NCI-H524 (cell line): ENCODE measurements at places on chromosomes 3 and 15.

DNA sequence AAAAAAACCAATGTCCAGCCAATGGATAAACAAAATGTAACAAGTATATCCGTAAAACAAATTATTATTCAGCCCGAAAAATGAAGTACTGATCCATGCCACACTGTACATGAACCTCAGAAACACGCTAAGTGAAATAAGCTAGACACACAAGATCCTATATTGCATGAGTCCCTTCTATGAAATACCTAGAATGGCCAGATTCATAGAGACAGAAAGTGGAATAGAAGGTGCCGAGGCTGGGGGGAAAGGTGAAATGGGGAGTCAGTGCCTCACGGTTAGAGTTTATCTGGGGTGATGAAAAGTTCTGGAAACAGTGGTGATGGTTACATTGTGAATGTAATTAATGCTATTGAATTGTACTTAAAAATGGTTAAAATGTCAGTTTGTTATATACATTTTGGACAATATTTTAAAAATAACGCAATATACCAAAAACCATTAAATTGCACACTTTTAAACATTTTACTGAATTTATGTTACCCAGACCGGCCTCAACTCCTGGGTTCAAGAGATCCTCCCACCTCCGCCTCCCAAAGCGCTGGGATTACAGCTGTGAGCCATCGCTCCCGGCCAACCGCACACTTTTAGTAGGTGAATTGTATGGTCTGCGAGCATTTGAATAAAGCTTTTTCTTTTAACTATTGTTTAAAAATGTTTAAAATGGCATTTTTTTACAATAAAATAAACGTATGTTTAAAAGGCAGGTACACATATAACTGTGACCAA is 2.1 kb downstream of the RNF168 start:
- peak; percentile 45 for DNase-seq

DNA sequence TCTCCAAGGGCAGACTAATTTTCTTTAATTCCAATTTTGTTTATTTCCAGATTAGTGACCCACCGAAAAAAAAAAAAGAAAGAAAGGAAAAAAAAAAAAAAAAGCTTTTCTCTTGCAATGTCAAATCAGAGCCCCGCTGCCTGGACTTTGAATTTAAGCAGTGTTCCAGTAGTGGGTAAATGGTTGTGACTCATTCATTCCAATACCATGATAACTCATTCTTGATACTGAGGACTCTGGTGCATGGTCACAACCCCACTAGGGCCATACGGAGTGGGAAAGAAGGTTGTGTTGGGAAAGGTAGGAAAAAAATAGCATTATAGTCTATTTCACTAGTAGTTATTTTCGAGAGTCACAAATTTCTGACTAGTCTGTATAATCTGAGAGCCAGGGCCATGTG is 59.1 kb upstream of the COL8A1 start:
- DNase-seq: no peak

GRCh38 chr15:100721758-100722550 is 119.6 kb downstream of the ASB7 start:
- DNase-seq: peak; percentile 88

DNA sequence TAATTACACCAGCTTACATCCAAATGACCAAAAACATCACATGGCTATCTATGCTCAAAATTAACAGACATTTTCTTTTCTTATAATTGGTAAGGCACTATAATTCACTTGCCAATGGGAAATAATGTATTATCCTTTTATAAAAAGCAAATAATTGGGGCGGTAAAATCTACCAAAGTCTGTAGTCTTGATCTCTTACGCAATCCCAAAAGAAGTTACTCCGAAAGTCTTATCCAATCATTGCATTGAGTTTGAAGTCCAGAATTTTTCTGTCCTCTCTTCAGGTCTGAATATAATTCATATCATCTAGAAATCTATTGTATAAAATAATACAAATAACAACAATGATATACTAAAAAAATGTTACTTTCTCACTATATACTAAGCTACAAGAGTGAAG is 273.3 kb upstream of the CADM2 start:
- no peak for DNase-seq

GRCh38 chr15:90790057-90790456 is 72.9 kb downstream of the BLM start:
- DNase-seq: no peak

GRCh38 chr3:48273594-48274211 is 32.8 kb downstream of the ZNF589 start:
- peak; percentile 19 for DNase-seq

DNA sequence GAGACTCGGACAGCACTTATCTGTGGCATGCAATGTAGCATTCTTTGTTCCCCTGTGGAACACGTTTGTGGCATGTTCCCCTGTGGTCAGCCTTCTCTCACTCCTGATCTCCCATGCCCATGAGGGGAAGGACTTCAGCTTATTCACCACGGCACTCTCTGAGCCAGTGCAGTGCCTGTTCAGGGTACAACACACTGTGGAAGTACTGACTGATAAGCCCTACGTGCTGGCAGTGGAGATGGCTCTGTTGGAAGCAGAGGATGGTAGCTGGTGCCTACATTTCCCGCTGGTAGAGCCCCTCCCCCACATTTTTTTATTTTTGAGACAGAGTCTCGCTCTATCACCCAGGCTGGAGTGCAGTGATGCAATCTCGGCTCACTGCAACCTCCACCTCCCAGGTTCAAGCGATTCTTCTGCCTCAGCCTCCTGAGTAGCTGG is 43.5 kb upstream of the ETV5 start:
- no peak for DNase-seq

- DNase-seq: no peak
Observed at GRCh38 chr15:94731286-94731685, 499.9 kb downstream of the MCTP2 start.

- no peak for DNase-seq
Observed at GRCh38 chr15:28983432-28984311, 97.9 kb downstream of the APBA2 start.

GRCh38 chr3:46089237-46090011 is 62.1 kb upstream of the XCR1 start:
- no peak for DNase-seq

GRCh38 chr15:31396881-31397560 is 70.4 kb downstream of the KLF13 start:
- DNase-seq: peak; percentile 90

DNA sequence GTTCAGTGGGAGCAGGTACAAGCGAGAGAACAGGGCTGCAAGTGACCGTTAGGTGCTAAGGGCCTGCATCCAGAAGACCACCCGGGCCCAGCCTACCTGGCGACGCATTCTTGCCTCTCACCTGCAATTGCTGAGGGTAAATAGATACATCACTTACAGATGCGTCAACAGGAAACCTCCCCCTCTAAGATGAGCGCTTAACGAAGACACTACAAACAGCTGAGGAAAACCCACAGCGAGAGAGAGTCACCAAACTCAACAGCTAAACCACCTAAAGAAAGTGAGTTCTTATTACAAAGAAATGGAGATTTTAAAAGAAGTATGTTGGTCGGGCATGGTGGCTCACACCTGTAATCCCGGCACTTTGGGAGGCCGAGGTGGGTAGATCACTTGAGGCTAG is 157.9 kb downstream of the CHSY1 start:
- no peak for DNase-seq

GRCh38 chr3:52245322-52246263 is at the start of gene PPM1M:
TSS of gene PPM1M (plus strand) at chr3:52245759. CDS start at chr3:52245825, 66 bp downstream.
- no peak for DNase-seq

DNA sequence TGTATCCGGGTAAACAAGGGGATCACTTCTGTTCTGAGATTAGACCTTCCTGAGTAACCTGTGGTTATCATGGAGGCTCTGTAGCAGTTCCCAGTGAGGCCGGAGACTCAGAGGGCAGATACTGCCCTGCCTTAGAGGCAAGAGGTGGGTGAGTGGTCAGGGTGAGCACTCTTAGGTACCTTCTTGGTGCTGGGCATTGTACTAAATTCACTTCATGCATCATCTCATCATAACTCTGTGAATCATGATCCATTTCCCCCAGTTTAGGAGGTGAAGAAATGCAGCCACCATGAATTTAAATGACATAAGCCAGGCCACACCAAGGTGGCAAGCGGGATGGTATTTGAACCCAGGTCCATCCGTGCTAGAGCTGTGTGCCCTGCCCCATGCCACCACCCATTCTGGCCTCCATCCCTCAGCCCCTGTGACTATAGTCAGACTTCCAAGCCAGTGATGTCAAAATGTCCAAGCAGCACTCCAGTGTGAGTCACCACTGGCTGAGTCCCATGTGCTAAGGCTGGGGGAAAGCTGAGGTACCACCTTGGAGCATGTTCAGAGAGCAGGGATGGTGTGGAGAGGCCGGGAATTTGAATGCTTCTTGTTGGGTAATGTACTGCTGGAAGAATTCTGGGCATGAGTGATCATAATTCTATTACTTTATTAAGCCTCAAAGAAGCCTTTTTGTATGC is 88.8 kb downstream of the EPHB1 start:
- no peak for DNase-seq

GRCh38 chr3:175404621-175405020 is 545.5 kb downstream of the NAALADL2 start:
- no peak for DNase-seq

- no peak for DNase-seq
Observed at GRCh38 chr3:14768881-14769280, 49.9 kb upstream of the FGD5 start.

DNA sequence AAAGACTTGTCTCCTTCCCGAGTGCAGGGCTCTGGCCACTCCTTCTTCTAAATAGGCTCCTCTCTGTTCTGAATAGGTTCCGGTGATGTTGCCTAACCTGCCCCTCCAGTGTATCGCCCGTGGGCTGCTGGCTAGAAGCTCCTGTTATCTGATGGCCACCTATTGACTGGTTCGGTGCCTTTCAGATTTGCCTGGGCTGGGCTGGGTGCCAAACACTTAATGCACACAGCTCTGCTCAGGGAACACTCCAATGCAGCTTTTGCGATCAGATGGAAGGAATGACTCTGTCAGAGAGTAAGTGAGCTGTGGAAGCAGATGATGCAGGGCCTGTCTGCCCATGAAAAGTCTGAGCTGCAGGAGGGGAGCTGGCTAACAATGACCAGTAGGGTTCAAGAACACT is 112.9 kb downstream of the CORO2B start:
- DNase-seq: peak; percentile 67

GRCh38 chr3:162718697-162719096 is 1222.1 kb downstream of the OTOL1 start:
- no peak for DNase-seq

- peak; percentile 36 for DNase-seq
Observed at GRCh38 chr15:78654272-78654671, 13.3 kb upstream of the CHRNB4 start.

DNA sequence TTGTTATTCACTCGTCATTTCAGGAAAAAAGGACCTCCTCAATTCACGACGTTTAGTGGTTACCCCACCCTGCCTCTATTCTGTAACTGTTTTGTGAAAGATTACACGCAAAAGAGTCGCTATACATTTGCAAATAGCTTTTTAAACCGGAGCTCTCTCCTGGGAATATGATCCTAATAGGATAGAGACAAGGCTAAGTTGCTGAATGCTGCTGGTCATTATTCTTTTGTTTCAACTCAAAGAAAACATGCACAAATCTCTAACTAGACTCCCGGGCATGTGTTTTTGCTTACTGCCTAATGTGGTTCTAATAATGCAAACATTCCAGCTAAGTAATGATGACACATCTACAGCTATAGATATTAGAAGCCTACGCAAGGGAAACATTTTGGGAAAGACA is 214.6 kb upstream of the MDFIC2 start:
- DNase-seq: peak; percentile 66

GRCh38 chr3:133694288-133695268 is 32.8 kb upstream of the TOPBP1 start:
- no peak for DNase-seq

- DNase-seq: no peak
Observed at GRCh38 chr3:186994000-186994955, 64.0 kb downstream of the ST6GAL1 start.

DNA sequence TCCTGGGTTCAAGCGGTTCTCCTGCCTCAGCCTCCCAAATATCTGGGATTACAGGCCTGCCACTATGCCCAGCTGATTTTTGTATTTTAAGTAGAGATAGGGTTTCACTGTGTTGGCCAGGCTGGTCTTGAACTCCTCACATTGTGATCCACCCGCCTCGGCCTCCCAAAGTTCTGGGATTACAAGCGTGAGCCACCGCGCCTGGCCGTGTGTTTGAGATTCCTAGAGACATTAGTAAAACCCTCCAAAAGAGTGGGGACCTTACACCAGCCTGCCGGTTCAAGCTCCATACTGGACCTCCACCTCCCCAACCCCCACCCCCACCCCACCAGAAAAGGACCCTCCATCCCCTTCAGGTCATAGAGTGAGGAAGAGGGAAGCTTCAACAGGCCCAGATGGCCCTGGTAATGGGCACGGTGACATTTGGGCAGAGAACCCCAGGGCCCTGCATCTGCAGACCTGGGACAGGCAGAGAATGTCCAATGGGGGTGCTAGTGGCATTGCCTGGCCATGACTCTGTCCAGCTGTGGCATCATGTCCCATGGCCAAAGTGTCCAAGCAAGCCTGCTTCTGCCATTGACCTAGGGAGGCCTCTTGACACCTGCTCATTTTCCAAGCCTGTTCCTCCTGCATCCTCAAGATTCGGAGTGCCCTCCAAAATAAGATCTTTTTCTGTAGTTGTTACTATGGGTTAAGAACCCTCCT is 108.9 kb upstream of the KLF13 start:
- DNase-seq: no peak

GRCh38 chr15:75307778-75308390 is 25.2 kb downstream of the GOLGA6D start:
- DNase-seq: peak; percentile 80

DNA sequence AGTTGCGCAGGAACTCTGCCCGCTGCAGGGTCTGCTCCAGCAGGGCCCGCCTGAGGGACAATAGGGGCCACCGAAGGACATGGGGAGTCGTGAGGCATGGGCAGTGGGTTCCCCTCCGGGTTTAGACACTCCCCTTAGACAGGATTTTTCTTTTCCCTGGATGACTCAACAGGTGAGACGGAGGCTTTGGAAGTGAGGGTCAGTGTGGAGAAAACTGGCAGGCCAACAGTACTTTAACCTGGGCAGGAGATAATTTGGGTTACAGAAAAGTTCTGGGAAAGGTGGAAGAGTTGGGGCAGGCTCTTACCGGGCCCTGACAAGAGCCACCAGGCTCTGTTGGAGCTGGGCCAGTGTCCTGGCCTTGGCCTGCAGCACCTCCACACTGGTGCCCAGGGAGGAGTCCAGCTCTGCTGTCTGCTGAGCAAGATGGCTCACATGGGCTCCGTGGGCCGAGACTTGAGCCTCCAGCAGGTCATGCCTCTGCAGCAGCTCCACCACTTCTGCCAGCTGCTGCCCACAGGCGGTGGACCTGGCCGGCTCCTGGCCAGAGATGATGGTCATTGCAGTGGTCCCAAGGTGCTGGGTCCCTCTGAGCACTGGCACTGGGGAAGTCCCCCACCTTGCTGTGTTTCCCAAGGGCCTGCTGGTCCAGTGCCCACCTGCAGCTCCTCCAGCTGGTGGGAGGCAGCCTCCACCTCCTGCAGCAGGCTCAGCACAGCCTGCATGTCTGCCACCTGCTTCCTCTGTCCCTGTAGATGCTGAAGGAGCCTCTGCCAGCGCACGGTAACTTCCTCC is 11.0 kb downstream of the SPTBN5 start:
- DNase-seq: no peak

DNA sequence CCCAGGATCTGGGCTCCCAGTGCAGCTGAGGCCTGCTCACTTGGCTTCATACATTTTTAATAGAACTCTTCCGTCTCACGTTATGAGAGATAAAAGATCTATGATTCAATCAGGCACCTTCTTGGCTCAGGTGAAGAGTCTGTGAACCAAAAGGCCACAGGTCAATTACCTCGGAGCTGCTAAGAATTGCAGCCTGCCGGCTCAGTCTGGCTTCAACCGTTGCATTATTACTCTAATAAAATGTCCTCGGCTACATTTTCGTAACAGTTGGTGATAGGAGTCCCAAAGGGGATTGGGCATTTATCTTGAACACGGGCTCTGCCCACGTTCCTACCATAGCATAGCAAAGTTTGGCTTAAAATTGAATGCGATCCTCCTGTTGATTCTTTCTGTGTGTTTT is 176.3 kb downstream of the SLCO3A1 start:
- DNase-seq: no peak
